ENCODE measurements at places on chromosomes 5 and 9.

GRCh38 chr5:56262279-56262678 is 29.1 kb upstream of the ANKRD55 start:
- DNase-seq: no peak

DNA sequence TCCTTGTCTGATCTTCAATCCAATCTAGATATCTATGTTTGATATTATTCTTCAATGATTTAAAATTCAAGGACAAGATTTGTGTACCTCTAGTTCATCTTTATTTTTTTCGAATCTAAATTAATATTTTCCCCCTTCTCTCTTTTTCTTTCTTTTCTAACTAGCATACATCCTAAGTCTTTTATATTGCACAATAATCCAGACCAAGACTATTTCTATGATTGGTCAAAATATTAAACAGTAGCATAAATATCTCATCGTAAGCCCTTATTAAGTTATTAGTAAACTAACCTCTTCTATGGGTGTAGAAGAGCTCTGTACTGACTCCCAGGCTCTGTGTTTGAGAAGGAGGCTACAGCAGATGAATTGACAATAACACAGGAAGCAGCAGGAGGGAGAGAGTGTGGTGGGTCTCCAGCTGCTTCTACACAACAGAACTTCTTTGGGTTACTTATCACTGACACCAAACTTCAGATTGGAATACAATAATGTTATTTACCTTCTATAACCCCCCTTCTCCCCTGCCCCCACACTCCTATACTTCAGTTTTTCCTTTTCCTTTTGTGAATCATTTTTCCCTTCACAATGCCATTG is 11.9 kb upstream of the PLCXD3 start:
- DNase-seq: no peak

DNA sequence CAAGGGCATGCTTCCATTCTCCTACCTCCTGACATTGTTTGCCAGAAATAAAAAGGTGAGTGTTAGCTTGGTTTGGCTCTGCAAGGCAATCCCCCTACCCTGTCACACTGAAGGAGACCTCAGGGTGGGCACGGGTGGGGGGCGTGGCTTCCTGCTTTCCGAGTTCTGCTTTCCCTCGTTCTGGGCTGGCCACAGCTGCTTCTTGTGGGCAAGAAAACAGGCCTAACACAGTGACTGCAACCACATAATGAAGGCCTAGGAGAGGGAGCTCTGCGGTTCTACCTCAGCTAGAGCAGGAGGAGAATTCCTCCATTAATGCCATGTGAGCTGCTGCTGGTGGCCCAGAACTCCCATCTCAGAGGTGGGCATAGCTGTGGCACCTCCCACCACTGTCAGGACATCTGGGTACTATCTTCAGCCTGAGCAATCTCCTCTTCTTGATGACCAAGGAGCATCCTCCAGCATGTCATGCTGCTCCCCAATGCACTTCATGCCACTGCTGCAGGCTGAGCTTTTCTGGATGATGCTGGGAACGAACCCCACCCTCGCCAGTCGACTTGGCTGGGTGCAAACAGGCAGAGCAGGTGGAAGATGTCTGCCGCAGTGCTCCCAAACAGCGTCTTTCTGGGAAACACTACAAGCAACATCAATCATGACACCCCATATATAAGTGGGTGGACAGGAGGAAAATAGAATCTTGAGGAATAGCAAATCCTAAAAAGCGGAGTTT is 139.5 kb upstream of the RAPGEF1 start:
- DNase-seq: no peak

DNA sequence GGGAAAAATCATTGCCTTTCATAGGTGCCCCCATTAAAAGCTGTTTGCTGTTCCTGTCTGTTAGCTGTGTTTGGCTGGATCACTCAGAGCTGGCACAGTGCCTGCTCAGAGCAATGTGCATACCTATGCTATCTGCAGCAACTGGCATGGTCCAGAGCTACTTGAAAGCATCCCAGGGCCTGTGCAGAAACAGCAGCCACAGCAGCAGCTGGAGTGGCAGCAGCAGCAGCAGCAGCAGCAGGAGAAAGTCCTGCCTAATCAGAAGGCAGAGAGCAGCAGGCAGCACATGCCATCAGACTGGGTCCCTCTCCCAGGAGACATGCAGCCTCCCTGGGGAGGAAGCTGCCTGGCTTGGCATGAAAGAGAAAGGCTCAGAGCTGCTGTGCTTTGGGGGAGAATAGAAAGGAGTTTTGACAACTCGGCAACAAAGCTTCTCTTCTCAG is 243.8 kb upstream of the WWC1 start:
- DNase-seq: no peak

GRCh38 chr9:15132091-15132490 is 174.9 kb downstream of the TTC39B start:
- DNase-seq: no peak

GRCh38 chr5:91140657-91141056 is 242.5 kb downstream of the ARRDC3 start:
- no peak for DNase-seq

DNA sequence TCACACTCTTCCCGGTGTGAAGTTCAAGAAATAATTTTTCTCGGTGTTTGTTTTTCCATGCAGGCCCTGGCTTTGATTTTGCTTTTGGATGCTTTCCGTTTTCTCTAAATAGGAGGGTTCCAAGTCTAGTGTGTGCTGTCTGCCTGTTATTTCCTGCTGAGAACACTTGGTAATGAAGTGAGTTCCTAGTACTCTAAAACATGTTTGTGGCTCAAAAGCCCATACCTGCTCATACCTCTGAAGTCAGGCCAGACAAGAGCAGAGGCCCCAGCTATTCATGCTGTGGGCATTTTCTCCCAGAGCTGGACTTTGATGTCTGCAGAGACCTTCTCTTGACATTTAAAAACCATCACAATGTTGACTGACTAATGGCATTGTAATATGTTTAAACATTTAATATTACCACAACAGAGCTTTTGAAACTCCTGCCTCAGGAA is 211.2 kb downstream of the GOLPH3 start:
- no peak for DNase-seq

GRCh38 chr9:23412458-23412857 is 413.6 kb downstream of the ELAVL2 start:
- DNase-seq: no peak

GRCh38 chr9:20624201-20625002 is 2.1 kb upstream of the MLLT3 start:
- peak; percentile 77 for DNase-seq

DNA sequence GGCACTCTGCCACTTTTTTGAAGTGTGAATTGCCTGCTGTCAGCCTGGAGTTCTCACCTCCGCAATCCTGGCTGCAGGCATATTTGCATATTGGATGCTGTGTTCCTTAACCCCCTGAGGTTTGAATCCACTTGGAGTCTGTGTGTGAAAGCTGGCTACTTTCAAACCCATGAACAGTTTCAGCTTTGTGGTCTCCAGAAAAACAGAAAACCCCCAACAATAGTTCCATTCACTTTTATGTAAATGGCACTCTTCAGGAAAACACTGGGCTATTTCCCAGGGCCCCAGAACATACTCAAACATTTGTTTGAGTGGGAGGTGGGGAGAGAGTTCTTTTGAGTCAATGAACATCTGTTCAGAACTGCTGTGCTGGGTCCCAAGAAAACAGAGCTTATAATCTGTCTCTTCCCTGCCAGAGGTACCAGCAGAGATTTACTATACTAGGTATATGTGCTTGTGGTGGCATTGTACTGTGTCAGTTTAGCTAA is 5.0 kb downstream of the NUDT2 start:
- DNase-seq: no peak

Data from EL (cell line).